ENCODE measurements at places on chromosomes 16 and 17. TPM values are rescaled to one million over a fixed set of nuclear protein-coding genes. Genes with fewer than 3 reads are reported as not detected.

The CD300LD gene
- not detected for total RNA-seq

The ITGA2B gene
- 0.13 TPM for total RNA-seq

The PIRT gene
- total RNA-seq, result not detected

The ADAD2 gene
- 0.13 TPM for total RNA-seq

The HOXB3 gene
- 16.0 TPM for total RNA-seq

The HAP1 gene
- total RNA-seq, result 0.13 TPM

The PMP22 gene
- 29.9 TPM for total RNA-seq

The CFAP119 gene
- total RNA-seq, result 4.8 TPM

The SPNS2 gene
- 22.2 TPM for total RNA-seq

The G6PC1 gene
- not detected for total RNA-seq

The PALB2 gene
- total RNA-seq, result 7.0 TPM

The EVI2A gene
- total RNA-seq, result not detected

The GDPD3 gene
- total RNA-seq, result 0.76 TPM

The ASPHD1 gene
- total RNA-seq, result 25.9 TPM

The RDM1 gene
- 0.25 TPM for total RNA-seq

The HID1 gene
- total RNA-seq, result 12.5 TPM

The CRHR1 gene
- total RNA-seq, result not detected

Data from mesangial cell (primary cell).